Stimulated activated memory B cell treated with anti-CD40 and anti-IgM and Interleukin-4, amounts not matched to agents 10 μg/mL and 1 μg/mL and 100 μg/mL, for 72 hours (primary cell): ENCODE measurements at places on chromosomes 1 and 21.

- ATAC-seq, result no peak
These were observed 21.1 kb upstream of the TBX15 start for GRCh38 chr1:119009312-119009655.

GRCh38 chr1:61173118-61173517, 90.8 kb downstream of the NFIA start:
- ATAC-seq, result no peak

DNA sequence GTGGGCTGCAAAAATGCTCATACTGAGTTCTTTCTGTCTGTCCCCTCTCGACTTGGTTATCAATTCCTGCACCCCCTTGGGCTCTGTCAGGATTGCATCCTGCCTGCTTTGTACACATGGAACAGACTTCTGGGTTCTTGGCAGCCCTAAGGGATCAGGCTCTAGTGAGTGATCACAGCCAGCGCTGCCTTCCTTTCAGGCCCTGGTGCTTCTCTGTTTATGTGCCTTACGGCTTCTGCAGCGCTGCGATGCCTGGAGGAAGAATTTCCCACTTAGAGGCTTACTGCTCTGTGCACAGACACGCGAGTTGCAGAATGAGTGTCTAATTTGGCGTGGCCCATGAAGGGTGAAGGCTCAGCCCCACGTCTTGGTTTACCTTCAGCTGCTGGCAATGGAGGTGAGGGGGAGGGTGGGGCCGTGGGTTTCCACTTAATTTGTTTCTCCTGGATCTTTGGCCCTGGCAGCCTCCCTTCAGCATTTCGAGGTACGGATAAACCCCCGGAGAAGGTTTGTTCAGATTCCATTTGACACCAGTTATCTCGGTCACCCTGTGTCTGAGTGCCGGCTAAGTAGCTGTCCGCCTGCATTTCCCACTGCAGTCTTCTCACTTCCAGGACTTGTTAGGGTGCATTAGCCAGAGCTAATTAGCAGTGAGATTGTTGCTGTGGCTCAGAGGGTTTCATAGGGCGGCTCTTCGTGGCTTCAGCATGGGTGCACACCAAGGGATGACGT, 227.3 kb downstream of the DYRK1A start:
- ATAC-seq, result no peak

- no peak for ATAC-seq
These were observed 98.1 kb upstream of the ADGRL4 start for GRCh38 chr1:79104617-79105016.

DNA sequence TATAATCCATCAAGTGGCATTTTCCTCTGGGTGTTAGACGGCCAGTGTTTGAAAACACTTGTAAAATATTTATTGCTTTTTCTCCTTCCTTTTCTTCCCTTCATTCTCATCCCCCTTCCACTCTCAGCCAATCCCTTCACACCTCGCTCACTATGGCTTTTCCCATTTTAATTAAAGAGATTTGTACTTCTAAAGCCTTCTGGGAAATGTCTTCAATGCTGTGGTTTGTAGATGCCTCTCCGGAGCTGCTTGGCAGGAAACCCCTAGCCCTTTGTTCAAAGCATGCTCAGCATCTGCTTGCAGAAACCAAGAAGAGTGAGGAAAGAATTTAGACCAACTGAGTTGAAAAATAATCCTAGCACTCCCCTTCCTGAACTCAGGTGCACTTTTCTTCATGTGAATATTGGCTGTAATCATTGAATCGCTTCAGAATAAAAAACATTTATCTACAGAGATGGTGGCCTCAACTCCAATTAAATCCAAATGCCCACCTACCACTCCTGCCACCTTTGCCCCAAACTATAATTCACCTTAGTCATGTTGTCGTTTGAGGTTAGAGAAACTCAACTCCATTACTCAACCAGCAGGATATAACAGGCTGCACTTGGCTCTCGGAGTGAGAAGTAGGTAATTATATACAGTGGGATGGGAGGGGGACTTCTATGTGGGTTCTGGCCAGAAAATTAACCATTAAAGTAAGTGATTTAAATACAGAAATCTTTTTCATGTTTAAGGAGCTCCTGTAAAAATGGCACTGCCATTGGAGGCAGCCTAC, 659.4 kb upstream of the CAMK1G start:
- ATAC-seq, result no peak

GRCh38 chr1:52914463-52914862, 7.1 kb downstream of the ECHDC2 start:
- no peak for ATAC-seq

DNA sequence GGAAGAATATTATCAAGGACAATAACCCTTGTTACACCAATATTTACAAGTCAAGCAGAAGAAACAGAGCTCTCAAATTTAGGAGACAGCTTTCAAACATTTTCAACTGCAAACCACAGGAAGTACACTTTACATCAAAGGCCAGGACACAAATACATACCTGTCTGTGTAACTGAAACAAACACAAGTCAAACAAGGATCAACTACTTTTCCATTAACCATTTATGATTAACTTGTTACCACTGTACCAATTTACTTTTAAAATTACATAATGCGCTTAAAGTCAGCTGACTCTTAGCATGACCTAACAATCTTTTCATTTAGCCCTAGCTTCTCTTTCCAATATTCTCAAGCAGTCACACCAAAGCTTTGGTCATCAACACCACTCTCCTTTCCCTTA, 43.5 kb downstream of the TRIM33 start:
- ATAC-seq, result no peak

DNA sequence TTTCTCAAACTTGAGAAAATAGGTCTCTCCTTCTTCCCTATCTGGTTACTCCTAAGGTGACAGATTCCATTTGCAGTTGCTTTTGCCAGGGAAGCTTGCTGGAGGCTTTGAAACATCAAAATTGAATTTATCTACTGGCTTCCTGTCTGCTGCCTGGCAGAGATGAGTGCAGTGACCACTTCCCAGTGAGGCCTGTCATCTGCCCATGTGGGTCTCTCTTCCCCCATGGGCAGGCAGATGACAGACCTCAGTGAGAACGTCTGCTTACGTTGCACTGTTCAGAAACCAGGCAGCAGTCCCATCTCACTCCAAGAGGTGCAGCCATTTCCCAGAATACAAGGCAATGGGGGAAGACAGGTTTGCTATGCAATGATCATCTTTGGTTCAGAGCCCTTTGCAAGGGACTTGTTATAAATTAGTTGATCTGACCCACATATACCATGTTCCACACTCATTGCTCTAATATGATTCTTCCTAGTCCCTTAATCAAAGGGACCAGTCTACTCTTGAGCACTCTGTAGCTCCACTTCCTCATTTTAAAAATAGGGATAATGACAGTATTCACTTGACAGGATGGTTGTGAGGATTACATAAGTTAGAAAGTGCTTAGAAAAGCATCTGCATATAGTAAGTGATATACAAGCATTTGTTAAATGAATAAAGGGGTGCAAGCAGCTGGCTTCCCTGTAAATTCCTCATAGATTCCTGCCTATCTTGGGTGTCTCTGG, 10.6 kb downstream of the PGBD5 start:
- no peak for ATAC-seq

DNA sequence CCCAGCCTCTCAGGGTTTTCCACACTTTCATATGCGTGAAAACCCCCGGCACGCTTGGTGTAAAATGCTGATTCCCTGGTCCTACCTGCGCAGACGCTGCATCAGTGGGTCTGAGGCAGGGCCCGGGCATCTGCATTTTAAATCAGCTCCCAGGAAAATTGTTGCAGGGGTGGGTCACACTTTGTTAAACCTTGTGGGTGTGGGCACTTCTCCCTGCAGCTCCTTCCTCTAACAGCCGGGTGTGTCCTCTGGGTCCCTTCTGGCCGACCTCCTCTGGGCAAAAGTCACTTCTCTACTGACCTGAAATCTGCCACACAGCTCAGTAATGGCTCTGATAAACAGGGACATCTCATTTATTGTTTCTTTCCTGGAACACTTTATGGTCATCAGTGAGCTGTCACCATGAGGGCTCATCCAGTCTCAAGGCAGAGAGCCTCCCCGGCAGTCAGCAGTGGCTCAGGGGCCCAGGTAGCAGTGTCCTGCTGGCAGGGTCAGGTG, 52.8 kb upstream of the TMPRSS2 start:
- ATAC-seq, result no peak

DNA sequence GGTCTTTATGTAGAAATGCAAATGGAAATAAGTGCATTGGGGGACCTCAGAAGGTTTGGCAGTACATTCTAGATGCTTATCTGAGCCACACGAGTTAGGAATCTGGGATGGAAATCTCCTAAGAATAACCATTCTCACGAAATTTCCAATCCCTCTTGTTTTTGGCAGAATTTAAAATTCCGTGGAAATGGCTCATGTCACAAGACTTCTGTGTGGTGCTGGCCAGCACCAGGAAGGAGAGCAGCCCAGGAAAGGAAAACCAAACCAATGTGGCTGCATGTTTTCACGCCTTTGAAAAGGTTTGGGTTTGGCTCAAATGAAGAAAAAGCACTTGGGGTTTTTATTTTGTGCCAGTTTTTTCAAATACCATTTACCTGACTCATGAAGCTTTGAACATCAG, 80.1 kb upstream of the KCNK2 start:
- no peak for ATAC-seq

DNA sequence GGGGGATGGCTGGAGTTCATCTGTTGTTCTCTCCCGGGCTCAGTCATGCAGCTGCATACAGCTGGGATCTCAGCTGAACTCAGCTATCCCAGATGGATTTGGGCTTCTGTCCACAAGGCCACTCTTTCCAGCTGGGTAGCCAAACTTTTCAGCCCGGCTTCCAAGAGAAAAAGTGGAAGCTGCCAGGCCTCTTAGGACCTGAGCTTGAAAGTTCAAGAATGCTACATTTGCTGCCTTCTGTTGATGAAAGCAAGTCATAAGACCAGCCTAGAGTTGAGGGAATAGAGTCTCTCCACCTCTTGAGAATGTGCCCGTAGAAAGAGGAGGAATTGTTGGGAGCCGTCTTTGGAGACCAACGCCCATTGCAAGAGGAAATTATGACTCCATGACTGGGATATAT, 95.3 kb downstream of the C1orf21 start:
- ATAC-seq, result no peak

- ATAC-seq, result no peak
These were observed 16.7 kb upstream of the WASF2 start for GRCh38 chr1:27506703-27507102.

DNA sequence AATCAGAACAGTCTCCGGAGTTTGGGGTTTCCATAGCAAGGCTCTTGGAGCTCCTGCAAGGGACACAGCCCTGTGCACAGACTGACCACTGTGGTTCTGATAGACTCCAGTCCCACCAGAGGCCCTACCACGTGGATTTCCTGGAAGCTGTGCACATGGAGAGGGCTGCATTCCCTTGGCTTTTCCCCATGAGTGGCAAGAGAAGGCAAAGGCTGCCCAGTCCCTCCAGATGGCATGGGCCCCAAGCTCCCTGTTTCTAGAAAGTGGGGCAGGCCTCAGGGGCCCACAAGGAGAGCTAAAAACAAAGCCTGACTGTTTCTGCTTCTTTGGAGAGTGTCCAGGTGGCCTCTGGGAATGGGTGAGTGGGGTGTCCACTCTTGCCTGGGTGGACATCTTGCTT, 87.5 kb downstream of the DDX20 start:
- no peak for ATAC-seq

DNA sequence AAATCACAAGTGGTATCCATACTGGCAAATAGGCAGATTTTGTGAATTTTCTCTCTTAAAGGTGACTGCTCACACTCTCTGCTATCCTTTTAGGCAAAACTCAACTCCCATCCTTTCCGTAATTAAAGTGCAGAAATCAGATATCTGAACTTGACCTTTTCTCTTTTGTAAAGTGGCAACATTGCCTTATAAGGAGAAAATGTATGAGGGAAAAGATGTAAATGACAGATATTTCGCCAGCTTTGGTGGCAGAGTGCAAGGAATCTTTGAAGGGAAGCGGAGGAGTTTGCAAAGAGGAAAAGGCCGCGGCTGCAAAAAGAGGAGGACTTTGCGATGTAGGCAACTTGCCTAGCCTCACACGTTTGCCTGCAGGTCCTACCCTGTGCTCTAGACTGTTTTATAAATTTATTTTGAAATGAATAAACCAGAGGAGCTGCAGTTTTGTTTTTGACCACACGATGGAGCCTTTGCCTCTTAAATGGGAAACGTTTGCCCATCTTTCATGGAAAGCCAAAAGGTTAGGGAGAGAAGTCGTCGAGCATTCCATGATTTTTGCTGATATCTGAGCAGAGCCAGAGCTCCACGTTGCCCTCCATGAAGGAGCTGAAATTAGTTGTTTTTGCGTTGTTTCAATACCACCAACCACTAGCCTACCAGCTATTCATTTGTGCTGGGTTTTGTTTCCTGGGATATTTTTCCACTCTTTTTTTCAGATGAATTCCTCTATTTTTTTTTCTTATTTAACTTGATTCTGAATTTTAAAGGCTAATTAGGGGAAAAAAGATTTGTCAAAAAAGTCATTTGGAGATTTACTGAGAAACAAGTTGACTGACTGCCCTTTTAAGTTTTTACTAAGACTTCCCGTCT, 242.3 kb downstream of the LMX1A start:
- ATAC-seq, result no peak

GRCh38 chr21:15514073-15514946, 215.5 kb upstream of the USP25 start:
- peak; percentile 99 for ATAC-seq

GRCh38 chr1:25631750-25632485, 15.3 kb downstream of the MAN1C1 start:
- no peak for ATAC-seq

DNA sequence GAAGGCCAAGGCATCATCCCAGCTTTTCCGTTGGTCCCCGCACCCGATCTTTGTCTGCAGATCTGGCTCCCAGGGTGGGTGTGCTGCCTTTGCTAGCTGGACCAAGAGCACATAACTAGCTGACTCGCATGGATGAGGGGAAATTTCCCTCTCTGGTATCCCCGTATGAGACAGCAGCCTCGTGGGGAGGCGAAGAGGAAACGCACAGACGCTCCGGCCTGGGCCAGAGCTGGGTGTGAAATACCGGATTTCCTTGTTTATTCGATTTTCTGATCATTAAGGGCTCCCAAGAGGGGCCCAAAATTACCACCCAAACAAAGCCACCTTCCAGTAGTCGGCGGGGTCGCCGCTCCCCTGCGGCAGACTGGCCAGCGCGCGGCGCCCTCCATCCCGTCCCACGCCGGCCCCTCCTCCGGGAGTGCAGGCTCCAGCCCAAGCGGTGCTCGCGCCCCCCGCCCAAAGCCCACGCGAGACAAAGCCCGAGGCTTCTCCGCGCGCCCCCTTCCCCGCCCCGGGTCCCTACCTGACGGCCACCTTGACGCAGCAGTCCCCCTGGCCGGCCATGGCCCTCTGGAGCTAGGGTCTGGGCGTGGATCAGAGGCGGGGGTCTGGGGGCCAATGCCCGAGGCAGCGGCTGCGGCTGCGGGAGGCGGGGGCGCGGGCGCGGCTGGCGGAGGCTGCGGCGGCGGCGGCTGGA, 546 bp downstream of the KIF21B start:
- peak; percentile 0 for ATAC-seq

- no peak for ATAC-seq
These were observed 147.0 kb upstream of the DNAH14 start for GRCh38 chr1:224782281-224783000.
